ENCODE measurements at places on chromosomes 16 and 17. TPM values are rescaled to one million over a fixed set of nuclear protein-coding genes. Genes with fewer than 3 reads are reported as not detected.

Gene BCAS3
- 58.8 TPM for total RNA-seq

Gene PITPNM3
- total RNA-seq, result 1.6 TPM

Gene MYO15B
- total RNA-seq, result 99.8 TPM

Gene PIPOX
- 15.8 TPM for total RNA-seq

DNA sequence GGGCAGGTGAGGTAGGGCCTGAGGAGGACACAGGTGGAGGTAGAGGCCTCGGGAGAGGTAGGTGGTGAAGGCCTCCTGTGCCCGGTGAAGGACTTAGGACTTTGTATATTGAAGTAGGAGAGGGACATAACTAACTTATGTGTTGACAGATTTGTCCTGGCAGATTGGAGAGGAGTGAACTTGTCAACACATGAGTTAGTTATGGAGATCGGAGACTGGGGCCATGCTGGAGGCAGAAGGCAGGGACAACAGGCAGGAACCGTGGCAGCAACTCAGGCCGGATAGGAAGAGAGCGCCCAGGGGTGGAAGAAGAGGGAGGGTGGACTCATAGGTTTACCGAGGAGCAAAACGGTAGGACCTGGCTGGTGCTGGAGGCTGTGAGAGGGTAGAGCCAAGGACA is 18.4 kb downstream of the GLP2R start:
- H3K4me3 ChIP-seq, result no peak overlapping the region
- H3K36me3 ChIP-seq, result no peaks in the 10 kb centered on the region
- no peak overlapping the region for H3K27ac ChIP-seq
- peaks cover 16% of the 10 kb centered on the region for H3K4me1 ChIP-seq

DNA sequence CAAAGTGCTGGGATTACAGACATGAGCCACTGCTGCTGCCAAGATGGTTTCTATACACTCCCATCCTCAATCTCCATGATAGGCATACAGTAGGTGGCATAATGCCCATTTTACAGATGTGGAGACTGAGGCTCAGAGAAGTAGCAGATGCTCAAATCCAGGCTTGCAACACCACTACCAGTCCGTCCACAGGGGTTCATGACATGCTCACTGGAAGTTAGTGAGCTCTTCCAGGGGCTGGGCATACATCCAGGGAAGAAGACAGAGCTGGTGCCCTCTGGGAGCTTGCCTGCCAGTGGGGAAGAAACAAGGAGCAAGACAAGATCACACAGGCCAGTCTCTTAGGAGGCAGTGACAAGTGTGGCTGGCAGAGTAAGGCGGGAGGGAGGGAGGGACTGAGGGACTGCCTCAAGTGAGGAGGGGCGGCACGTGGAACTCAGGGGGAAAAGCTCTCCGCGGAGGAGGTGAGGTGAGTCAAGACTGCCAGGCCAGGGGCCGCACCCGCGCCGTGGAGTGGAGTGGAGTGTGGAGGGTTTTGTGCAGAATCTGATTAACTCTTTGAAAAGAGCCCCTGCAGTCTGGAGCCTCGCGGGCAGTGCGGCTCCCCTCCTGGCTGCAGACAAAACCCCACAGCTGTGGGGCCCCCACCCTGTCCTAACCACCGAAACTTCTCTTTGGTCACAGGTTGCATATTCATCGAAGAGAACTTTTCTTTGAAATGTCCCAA is 27.9 kb downstream of the SREBF1 start:
- no peaks in the 10 kb centered on the region for H3K27me3 ChIP-seq
- no peak overlapping the region for H3K27ac ChIP-seq
- no peaks in the 10 kb centered on the region for H3K36me3 ChIP-seq
- DNase-seq, result peak; percentile 57

GRCh38 chr17:59863616-59864015 is 29.1 kb downstream of the TUBD1 start:
- no peaks in the 10 kb centered on the region for H3K27me3 ChIP-seq
- H3K4me3 ChIP-seq, result no peak overlapping the region
- no peak overlapping the region for H3K27ac ChIP-seq
- DNase-seq, result no peak

- H3K27me3 ChIP-seq, result no peaks in the 10 kb centered on the region
- H3K36me3 ChIP-seq, result no peaks in the 10 kb centered on the region
- DNase-seq, result peak; percentile 72
Observed at GRCh38 chr17:75996665-75997590, 3.7 kb upstream of the CDK3 start.

- DNase-seq, result peak; percentile 86
- H3K27ac ChIP-seq, result no peak overlapping the region
Observed at GRCh38 chr17:65294181-65294719, 157.1 kb downstream of the RGS9 start.

GRCh38 chr16:11155284-11155806 is 100.7 kb downstream of the SOCS1 start:
- DNase-seq, result no peak
- no peak overlapping the region for H3K4me3 ChIP-seq
- H3K4me1 ChIP-seq, result peaks cover 9% of the 10 kb centered on the region
- H3K36me3 ChIP-seq, result no peaks in the 10 kb centered on the region
- no peaks in the 10 kb centered on the region for H3K27me3 ChIP-seq

- no peaks in the 10 kb centered on the region for H3K36me3 ChIP-seq
- H3K4me3 ChIP-seq, result no peak overlapping the region
- H3K4me1 ChIP-seq, result peaks cover 3% of the 10 kb centered on the region
Observed at GRCh38 chr16:30888856-30889499, 4.9 kb downstream of the BCL7C start.

- H3K4me3 ChIP-seq, result no peak overlapping the region
- no peak for DNase-seq
- no peaks in the 10 kb centered on the region for H3K4me1 ChIP-seq
- no peaks in the 10 kb centered on the region for H3K27me3 ChIP-seq
Observed at GRCh38 chr16:1458336-1458976, 14.1 kb upstream of the CCDC154 start.
